ENCODE measurements at places on chromosomes 1 and 21.
A peak's percentile ranks its signal among the peaks of the same experiment; 100 is the strongest.

GRCh38 chr1:246526915-246527314, 19.8 kb upstream of the SMYD3 start:
- no peak for DNase-seq

GRCh38 chr1:153771261-153771660, 3.9 kb upstream of the SLC27A3 start:
- no peak for DNase-seq

- no peak for DNase-seq
These were observed 27.1 kb upstream of the C1orf105 start for GRCh38 chr1:172393354-172393753.

- DNase-seq, result no peak
These were observed 5.2 kb downstream of the TAL1 start for GRCh38 chr1:47226839-47227215.

- no peak for DNase-seq
These were observed 169.7 kb downstream of the TRIM33 start for GRCh38 chr1:114341299-114341698.

DNA sequence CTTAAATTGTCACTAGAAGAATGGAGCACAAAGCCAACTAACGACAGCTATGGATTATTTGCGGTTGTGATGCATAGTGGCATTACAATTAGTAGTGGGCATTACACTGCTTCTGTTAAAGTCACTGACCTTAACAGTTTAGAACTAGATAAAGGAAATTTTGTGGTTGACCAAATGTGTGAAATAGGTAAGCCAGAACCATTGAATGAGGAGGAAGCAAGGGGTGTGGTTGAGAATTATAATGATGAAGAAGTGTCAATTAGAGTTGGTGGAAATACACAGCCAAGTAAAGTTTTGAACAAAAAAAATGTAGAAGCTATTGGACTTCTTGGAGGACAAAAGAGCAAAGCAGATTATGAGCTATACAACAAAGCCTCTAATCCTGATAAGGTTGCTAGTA, 13.5 kb downstream of the USP1 start:
- DNase-seq, result no peak

GRCh38 chr1:27602462-27603308, 1.3 kb downstream of the AHDC1 start:
- DNase-seq, result peak; percentile 27

DNA sequence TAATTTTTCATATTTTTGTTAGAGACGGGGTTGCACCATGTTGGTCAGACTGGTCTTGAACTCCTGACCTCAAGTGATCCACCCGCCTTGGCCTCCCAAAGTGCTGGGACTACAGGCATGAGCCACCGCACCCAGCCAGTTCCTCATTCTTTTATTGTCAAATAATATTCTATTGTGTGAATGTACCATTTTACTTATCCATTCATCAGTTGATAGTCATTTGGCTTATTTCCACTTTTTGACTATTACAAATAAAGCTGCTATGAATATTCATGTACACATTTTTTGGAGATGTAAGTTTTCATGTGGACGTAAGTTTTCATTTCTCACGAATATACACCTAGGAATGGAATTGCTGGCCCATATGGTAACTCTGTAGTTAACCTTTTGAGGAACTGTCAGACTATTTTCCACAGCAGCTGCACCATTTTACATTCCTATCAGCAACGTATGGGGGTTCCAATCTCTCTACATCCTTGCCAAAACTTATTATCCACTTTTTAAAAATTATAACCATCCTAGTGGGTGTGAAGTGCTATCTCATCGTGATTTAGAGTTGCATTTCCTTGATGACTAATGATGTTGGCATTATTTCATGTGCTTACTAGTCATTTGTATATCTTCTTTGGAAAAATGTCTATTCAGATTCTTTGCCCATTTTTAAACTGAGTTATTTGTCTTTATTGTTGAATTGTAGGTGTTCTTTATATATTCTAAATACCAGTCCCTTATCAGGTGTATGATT, 12.7 kb downstream of the PACC1 start:
- DNase-seq, result no peak

DNA sequence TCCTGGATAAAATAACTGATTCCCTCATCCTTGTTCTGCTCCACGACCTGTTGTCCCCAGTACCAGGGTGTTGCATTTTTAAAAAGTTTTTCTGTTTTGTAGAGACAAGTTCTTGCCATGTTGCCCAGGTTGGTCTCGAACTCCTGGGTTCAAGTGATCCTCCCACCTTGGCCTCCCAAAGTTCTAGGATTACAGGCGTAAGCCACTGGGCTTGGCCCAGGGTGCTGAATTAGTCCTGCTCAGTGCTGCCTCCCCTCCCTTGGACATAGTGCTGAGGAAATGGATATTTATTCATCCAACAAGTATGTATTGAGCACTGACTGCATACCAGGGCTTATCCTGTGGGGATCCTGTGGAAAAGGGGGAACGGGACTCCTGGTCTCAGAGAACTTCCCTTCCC, 126.4 kb downstream of the PTPRU start:
- DNase-seq, result no peak

GRCh38 chr1:216046336-216046735, 376.9 kb downstream of the USH2A start:
- DNase-seq, result no peak

GRCh38 chr1:233664253-233664652, 50.3 kb downstream of the KCNK1 start:
- DNase-seq, result no peak

DNA sequence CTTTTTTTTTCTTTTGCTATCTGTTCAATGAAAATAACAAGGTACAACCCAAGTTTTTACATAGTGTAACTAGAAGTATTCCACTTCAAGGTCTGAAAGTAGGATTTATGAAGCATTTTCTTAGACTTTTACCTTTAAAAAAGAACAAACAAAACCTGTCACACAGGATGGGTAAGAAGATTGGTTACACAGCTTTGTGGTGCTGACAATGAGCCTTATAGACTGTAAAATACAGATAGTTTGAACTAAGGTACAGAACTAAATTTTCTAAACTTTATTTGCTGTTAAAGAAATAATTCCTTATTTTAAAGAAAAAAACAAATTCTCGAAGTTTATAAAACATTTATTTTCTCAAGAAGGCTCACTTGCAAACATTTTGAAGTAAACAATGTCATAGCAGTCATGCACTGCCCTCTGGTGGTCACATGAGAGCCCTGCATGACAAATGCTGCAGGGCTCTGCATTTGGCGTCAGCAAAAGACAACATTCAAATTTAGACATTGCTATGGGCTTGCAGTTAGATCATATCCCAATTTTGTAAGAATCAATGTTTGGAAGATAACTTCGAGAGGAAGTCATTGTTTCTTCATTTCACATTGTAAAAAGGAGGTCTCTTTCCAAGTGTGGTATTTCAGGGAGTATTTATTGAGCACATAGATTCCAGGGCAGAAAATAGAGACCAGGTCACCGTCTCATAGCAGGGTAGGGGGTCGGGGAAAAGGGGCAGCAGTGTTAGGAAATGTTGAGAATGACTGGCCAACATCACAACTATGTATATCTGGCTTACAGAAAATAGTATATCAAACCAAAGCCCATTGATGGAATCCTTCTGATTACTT, 115.3 kb upstream of the FMN2 start:
- no peak for DNase-seq

DNA sequence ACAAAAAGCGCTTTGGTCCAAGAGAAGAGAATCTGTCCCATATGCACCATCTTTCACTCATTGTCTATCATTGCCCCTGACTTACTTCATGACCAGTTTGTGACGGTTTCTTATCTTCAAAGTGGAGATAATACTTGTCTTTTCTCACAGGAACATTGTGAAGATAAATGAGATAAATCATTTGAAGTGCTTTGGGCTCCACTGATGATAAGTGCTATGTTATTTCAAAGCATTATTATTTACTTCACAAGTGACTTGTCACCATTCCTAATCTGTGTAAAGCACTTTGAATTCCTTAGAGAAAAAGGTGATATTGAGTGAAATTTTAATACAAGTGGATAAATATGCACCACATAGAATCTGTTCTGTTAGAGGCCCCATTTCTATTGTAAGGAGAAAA, 731.6 kb upstream of the PTBP2 start:
- DNase-seq, result no peak

DNA sequence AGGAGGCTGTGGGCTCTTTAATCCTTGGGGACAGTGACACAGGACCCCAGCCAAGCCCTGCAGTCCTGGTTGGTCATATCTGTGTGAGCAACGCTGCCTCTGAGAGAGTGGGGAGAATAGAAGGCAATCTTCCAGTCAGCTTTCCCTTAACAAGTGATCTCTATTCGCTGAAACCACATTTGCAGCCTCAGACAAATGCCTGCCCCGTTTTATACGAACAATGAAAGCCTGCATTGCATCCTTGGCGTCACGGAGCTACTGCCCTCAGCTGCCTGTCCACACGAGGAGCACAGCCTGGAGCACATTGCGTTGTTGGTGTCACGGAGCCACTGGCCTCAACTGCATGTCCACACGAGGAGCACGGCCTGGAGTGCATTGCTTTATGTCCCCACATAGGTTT, 150.2 kb upstream of the ARHGEF16 start:
- DNase-seq, result no peak

DNA sequence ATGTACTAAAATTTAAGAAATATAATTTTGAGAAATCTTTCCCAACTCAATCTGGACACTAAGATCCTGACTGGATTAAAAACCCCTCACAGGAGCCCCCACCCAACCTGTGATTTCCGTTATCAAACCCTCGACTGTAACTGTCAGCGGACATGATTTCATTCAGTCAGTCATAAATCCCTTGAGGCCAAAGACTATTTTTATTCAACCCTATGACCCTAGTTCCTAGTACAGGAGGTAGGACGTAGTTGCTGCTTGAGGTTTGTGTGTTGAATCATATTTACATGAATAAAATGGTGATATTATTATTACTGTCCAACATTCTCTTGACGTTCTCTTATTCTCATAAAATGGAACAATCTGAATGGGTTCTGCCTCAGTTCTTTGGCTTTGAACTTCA, 73.1 kb upstream of the DYNLT5 start:
- DNase-seq, result no peak

DNA sequence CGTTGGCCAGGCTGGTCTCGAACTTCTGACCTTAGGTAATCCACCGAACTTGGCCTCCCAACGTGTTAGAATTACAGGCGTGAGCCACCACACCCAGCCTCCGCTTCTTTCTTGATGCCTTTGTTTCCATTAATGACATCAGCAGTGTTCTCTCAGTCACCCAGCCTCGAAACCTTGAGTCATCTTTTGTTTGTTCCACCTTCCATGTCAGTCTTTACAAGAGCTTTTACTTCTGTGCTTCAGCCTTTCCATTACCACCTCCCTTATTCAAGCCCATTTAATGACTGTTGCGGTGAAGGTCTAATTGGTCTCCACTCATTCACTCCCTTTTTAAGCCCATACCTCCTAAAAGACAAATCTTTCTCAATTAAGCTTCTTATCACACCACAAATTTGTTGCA, 146.6 kb upstream of the ADGRL2 start:
- DNase-seq, result no peak

- DNase-seq, result peak; percentile 4
These were observed 72.4 kb upstream of the POU3F1 start for GRCh38 chr1:38118976-38119375.

- DNase-seq, result no peak
These were observed 44.9 kb downstream of the GFI1 start for GRCh38 chr1:92441697-92442342.

GRCh38 chr1:22126531-22126930, 16.4 kb downstream of the WNT4 start:
- no peak for DNase-seq

DNA sequence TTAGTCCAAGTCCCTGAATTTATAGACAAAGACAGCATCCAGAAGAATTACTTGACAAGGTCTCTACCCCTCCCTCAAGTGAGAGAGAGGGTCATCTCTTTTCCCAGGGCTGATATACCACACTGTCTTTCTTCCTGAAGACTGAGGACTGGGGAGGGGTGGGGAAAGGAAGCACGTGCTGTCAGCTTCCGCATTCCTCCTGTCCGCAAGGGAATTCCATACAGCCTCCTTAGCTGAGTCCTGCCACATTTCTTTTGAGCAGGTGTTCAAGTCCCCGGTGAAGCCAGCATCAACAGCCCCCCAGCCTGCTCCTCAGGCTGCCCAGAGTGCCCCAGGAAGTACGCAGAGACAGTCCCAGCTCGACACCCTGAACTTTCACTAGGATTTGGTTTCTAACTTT, 34.2 kb downstream of the PCAT6 start:
- no peak for DNase-seq

DNA sequence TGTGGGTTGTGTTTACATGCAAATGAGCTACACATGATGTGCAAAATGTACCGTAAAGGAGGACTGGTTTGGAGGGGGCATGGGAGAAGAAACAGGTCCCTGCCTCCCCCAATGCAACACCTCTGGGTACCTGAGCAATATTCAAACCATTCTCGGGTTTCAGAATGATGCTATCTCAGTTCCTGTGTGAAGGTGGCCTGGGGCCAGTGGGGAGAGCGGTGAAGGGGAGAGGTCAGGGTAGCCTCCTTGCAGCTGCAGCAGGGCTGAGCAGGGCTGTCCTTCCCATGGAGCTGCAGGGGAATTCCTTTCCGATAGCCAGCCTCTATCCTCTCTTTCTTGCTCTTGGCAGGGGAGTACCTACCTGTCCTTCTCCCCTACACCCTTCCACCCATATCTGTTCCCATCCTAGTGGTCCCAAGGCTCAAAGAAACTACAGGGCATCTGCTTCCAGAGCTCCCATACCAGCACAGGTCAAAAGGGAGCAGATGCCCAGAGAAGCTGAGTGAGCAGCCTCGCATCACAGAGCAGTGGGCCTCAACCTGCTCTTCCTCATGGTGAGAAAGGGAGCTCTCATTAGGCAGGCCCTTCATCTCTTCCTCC, 11.9 kb downstream of the MEF2D start:
- no peak for DNase-seq

DNA sequence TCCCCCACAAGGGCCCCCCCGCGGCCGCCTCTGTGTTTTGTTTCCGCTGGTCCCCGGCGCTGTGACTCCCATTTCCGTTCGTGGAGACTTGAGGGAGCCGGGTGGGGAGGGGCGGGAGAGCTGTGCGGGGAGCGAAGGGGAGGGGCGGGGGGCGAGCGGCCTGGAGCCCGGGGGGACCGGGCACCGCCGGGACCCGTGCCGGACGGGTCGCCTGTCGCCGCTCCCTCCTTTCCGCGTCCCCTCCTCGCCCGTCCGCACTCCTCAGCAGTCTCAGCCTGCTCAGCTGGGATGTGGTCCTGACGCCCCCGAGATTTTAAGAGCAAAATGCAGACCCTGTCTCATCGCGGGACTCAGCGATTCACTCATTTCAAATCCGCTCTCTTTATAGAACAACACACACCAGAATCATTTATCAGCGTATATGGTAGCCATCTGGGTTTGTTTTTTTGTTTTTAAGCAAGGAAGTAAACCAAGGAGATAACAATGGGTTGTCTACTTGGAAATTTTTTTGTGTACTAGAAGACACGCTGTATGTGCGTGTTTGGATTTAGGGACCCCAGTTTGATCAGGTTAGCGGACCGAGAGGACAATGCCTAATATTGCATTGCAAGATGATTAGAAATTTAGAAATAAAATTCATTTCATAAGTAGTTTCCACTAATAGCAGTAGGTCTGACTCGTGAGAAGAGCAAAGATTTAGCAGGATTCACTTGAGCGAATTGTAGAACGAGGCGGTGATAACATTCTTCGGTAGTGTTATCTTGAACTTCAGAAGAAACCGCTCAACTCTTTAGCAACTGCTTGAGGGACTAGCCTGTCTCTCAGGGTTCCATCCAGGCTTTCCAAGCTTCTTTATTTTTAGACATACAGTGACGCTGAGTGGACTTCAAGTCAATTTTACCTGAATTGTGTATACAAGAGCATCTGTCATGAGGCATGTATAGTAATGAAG, 1.1 kb downstream of the GABPA start:
- DNase-seq, result peak; percentile 52

Measured in DMS79 (cell line).